ENCODE measurements at places on chromosomes 7 and 10.
A peak's percentile ranks its signal among the peaks of the same experiment; 100 is the strongest.

DNA sequence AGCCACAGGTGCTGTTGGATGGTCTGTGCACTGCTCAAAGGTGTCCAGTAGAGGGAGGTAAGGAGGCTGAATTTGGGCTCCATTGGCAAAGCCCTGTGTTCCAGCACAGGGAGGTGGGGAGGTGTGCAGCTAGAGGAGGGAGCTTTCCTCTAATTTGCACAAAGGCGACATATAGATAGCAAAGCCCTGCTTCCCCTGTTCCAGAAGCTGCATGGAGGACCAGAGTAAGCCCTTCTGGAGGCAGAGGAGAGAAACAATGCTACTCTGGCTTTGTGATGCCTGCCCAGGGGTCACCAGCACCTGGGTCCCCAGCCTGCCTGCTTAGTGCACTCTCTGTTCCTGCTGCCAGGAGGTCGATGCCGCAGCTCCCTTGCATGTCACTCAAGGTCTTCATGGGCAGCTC, 3.4 kb upstream of the ARHGAP22 start:
- peak; percentile 3 for DNase-seq

DNA sequence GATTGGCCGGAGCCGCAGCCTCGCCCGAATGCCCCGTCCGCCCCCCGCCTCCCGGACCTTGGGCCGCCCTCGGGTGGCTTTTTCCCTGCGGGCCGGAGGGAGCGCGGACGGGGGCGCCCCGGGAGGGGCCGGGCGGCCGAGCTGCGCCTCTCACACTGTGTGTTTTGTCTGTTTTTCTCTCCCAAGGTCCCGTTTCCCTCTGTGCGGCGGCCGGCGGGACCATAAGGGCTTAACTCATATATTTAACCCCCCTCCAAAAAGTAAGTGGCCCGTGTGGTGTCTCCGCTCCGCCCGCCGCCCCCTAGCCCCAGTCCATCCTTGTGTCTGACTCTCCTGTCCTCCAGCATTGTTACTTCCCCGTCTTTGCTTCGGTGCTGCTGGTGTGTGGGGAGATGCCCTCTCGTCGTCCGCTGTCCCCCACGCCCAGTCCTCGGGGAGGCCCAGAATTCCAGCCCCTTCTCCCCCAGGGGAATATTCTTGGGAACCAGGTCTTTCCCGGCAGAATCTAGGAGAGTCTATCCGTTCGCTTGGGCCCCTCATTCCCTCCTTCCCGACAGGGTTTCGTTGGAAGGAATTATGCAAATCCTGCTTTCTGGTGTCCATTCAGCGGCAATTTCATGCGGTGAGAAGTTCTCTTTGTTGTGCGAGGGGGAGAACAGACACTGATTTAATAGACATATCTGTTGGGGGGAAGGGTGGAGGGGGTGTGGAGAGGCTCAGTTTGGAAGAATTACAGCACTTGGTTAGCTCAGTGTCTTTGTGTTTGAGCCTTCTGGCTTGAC, 1.3 kb downstream of the LCOR start:
- no peak for DNase-seq

DNA sequence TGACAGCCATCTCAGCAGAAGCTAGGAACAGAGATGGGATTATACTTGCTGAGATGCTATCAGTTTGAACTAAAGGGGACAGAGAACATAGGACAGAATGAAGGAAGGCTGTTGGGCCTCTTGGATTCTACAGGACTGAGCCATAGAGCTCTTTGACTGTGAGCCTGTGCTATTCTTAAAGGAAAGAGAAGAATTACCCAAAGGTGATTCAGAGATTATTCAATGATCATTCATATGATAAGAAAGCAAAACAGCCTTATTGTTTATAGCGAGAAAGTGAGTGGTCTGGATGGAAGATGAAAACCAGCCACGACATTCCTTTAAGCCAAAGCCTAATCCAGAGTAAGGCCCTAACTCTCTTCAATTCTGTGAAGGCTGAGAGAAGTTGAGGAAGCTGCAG, 69.7 kb upstream of the NEUROD6 start:
- DNase-seq: no peak

DNA sequence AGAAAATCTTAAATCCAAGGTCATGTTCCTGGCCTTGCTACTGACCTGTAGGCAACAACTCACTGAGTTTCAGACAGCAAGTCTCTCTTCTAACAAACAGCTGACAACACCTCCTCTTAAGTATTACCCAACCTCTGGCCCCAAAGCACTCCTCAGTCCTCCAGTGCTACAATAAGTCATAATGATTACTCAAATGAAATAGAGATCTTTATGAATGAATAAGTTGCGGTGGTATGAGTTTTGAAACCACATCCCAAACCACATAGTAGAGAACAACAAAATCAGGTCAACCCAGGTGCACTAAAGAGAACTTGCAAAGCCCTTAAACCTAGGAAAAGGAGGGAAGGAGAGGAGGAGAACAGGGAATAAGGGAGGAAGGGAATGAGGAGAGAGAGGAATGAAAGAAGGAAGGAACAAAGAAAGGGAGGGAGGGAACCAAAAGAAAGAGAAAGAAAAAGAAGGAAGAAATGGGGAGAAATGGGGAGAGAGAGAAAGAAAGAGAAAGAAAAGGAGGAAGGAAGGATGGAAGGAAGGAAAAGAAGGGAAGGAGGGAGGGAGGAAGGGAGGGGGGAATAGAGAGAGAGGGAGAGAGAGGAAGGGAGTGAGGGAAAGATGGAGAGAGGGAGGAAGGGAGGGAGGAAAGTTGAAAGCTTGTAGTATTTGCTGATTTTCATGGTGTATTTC, 142.8 kb upstream of the CALCR start:
- DNase-seq: no peak

- no peak for DNase-seq
These were observed 17.6 kb upstream of the DLX6 start for GRCh38 chr7:96987719-96988118.

GRCh38 chr7:153084278-153084677, 324.7 kb downstream of the ACTR3B start:
- DNase-seq: no peak

DNA sequence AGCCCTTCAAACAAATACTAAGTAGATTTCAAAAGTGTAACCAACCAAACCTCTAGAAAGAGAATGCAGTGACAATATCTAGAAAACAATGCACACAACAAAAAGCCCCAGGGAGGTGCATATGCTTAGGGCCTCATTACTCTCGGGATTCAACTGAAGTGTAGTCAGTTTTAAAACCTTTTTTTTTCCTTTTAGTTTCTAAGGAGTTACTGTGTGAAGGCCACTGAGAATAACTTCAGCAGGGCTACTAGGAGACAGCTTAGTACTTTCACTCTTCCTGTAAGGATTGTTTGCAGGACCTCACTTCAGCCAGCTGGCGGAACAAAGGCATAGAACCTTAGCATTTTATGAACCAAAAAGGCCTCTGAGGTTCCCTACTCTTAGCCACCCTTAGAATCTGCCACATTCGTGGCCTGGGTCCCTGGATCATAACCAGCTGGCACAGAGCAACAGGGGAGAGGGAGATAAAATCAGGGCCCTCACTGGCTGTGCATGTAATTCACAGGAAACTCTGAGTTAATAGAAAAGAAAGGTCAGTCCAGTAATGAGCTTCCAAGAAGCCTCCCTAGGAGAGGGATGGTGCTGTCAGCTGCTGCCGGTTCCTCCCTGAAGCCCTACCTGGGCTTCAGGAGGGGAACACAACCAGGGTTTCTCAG, 3.6 kb downstream of the VOPP1 start:
- DNase-seq: no peak

DNA sequence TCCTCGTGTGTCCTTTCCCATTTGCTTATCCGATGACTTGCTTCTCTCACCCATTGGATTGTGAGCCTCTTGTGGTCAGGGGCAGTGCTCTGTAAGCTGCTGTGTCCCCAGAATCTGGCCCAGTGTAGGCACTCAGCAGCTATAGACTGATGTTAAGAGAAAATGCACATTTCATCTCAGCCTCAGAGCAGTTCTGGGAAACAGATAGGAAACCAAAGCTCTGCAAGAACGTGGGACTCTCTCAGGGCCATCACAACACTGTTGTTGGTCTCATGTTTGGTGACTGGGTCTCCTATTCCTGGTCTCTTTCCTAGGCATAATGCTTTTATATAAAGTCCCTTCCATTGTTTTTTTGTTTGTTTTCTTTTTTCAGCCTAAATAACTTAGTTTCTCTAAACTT, 141.2 kb downstream of the ST7 start:
- no peak for DNase-seq

DNA sequence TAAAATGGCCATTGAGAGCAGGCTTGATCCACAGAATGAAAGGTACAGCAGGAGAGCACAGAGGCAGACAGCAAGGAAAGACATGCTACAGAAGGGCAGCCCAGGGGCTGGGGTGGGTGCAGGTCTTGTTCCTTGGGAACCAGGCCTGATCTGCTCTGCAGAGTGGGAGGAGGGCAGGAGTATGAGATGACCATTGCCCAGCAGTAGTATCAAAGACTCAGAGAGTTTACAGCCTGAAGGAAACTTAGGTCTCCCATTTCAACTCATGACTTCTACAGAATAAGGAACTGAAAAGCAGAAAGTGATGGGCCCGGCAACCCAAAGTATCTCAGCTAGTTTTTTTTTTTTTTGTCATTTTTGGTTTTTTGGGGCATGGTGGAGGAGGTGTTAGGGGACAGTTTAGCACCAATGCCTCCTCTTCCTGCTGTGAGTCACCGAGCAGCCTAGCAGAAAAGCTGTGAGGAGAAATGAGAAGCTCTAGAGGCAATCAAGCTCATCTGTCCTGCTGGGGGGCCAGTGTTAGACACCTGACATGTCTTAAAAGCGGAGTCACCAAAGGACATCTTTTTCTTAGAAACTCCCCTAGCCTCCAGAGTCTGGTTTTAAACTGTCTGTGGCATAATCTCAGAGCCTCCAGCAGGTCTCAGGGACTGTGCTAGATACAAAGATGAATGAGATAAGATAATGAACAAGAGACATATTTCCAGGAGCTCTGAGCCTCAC, 34.3 kb upstream of the HERPUD2 start:
- no peak for DNase-seq

GRCh38 chr7:123431075-123431614, 103.2 kb downstream of the IQUB start:
- no peak for DNase-seq

GRCh38 chr10:74585231-74586087, 240.9 kb upstream of the KAT6B start:
- peak; percentile 15 for DNase-seq

DNA sequence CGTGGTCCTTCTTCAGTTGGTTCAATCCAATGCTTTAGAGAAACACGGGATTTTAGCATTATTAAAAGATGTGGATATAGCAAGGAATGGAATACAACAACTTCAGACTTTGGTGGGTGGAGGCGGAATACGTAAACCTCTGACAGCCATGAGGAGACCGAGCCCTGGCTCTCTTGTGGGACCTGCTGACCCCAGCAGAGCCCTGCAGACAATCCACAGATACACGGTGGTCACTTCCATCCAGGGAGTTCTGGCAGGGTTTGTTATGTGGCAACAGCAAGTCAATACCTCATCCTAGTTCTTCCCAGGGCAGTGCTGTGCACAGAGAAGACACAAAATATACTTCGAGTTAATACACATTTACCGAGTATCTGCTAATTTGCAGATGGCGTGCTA, 118.5 kb upstream of the DIP2C start:
- DNase-seq: no peak

DNA sequence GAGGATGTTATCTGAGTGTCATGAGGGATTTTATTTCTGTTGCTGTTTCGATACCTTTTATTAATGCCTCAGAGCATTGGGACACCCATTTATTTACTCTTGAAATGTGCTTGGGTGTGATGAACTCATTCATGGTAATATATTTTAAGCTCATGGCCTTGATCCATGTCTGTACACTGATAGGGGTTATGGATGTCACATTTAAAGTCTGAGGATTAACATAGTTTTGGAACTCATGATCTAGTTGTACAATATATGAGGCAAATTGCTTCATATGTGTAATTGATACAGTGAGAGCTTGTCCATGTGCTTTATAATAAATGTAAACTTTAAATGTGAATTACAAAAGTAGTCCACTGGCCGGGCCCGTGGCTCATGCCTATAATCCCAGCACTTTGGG, 23.0 kb upstream of the ZRANB1 start:
- DNase-seq: no peak

- DNase-seq: no peak
These were observed 136.4 kb downstream of the CUBN start for GRCh38 chr10:16993186-16993585.

GRCh38 chr10:60910543-60910942, 33.4 kb downstream of the RHOBTB1 start:
- DNase-seq: no peak

DNA sequence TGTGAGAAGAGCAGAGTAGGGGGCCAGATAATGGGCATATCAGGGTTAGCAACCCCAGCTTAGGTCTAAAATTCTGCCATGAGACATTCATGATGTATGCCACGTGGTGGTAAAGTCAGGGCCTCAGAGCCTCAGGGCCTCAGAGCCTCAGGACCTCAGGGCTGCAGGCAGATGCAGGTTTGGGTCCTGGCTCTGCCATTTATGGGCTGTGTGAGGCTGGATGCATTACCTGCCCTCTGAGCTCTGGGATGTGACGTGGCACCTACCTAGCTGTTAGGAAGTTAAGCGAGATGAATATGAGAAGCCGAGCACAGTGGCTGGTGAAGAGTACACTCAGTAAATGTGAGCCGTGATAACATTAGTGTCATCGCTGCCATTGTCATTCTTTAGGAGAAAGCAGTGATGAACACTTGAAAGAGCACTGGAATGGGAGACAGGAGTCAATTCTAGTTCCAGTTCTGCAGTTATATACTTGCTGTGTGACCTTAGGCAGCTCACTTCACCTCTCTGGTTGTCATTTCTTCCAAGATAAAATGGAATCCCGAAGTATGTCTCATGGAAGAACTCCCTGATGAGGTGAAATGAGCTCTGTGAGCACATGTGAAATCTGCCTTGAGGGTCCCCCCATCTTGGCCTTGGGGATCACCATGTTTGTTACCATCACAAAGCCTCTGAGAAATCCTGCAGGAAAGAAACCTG, 127.2 kb downstream of the SH3PXD2A start:
- no peak for DNase-seq

DNA sequence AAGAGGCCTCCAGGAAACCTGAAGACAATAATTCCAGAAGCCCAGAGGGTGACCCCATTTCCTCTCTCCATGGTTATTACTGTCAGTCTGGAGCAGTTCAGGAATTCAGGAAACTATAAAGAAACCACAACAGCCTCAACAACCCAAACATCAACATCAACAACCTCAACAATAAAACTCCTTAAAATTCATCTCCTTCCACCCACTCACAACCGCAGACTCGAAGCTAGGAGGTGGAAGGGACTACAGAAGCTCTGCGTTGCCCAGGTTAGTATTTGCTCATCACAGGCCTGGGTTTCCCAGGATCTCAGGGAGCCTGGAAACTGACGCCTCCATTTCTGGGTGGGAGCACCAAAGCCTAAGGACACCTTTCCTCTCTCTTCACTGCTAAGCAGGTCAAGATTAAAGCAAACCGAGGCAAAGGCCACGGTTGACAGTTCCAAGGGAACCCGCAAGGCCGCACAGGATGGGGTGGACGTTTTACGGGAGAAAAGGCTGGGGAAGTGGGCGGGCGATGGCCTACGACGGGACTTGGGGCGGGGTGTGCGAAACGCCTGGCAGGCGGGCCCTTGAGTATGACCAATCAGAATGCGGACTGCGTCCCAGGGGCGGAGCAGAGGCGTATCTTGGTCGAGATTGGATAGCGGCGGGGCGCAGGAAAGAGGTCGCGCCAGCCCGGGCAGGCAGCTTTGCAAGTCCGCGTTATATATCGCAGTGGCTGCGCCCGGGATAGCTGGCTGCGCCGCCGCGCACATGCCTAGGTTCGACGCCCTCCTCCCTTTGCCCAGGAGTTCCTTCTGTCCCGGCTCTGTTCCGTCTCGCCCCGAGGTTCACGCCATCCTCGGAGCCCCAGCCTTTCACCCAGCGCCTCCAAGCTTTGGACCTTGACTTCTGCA, at the start of gene ELOVL3:
Gene ELOVL3 (plus strand): TSS at position 654 of the 896 bp plus-strand sequence. CDS start 250 bp downstream, outside the sequence.
- DNase-seq: peak; percentile 60

All from stimulated activated CD4-positive, alpha-beta T cell treated with anti-CD3 and anti-CD28 coated beads, Interleukin-1b, Interleukin-23, amount 100 ng/mL, for 1 hour (primary cell).